ENCODE measurements at places on chromosomes 5 and 9. TPM values are rescaled to one million over a fixed set of nuclear protein-coding genes. Genes with fewer than 3 reads are reported as not detected.

DNA sequence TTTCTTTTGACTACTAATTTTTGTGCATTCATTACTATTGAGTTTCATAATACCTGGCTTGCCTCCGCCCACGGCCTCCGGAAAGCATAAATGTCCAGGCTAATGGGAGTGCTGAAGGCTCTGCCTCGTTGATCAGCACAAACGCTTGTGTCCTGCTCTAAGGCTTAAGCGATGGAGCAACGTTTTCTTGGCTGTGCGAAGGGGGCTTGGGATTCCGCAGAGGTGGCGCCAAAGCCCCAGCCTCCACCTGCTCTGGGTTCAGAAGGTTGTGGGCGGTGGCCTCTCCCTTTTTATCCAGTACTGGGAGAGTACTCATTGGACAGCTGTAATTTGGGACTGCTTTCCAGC, 19.7 kb downstream of the ANXA2R start:
- H3K27ac ChIP-seq, result peak overlapping the region; percentile 98
- DNase-seq, result no peak
- H3K27me3 ChIP-seq, result no peaks in the 10 kb centered on the region
- peaks cover 32% of the 10 kb centered on the region for H3K4me1 ChIP-seq

- peaks cover 42% of the 10 kb centered on the region for H3K4me1 ChIP-seq
- H3K27ac ChIP-seq, result no peak overlapping the region
- no peak overlapping the region for H3K4me3 ChIP-seq
- H3K27me3 ChIP-seq, result no peaks in the 10 kb centered on the region
- no peak for DNase-seq
- peaks cover 10% of the 10 kb centered on the region for H3K36me3 ChIP-seq
Measured at GRCh38 chr9:2040828-2041227, 25.7 kb downstream of the SMARCA2 start.

FAM174A gene
- total RNA-seq, result 7.8 TPM

DNA sequence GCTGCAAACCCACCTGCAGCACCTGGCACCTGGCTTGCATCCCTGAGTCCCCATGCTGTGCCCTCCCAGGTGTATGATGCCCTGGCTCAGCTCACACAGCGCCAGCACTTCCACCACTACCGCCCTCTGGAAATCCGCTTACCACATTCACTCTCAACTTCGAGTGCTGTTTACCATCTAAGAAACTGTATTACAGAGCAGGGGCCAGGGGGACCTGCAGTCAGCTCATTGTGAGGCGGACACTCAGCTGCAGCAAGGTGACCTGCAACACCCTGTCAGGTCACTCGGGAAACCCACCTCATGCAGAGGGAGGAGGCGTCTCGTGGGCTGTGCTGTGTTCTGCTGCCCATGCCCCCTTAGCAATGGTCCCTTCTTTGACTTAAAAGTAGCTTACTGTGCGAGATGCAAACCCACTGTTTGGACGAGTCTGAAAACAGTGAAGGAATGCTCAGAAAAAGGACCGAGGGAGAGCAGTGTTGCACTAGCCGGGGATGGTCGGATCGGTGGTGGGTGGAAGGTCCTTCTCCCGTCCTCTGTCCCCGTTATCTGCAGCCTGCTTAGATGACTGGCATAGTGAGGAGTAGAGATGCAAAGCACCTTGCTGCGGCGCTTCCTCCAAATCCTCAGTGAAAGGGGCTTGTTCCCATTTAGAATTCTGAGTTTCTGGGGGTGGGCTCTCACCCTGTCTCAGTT, 55.2 kb upstream of the CTSL start:
- no peaks in the 10 kb centered on the region for H3K4me1 ChIP-seq
- H3K4me3 ChIP-seq, result no peak overlapping the region
- H3K36me3 ChIP-seq, result peaks cover 5% of the 10 kb centered on the region
- no peak for DNase-seq
- H3K27me3 ChIP-seq, result no peaks in the 10 kb centered on the region

- no peaks in the 10 kb centered on the region for H3K36me3 ChIP-seq
- DNase-seq, result no peak
- no peak overlapping the region for H3K27ac ChIP-seq
- no peaks in the 10 kb centered on the region for H3K27me3 ChIP-seq
- H3K4me1 ChIP-seq, result no peaks in the 10 kb centered on the region
Measured at GRCh38 chr9:9100070-9100469, 1300.5 kb upstream of the DMAC1 start.

MARCHF11 gene
- not detected for total RNA-seq

DNA sequence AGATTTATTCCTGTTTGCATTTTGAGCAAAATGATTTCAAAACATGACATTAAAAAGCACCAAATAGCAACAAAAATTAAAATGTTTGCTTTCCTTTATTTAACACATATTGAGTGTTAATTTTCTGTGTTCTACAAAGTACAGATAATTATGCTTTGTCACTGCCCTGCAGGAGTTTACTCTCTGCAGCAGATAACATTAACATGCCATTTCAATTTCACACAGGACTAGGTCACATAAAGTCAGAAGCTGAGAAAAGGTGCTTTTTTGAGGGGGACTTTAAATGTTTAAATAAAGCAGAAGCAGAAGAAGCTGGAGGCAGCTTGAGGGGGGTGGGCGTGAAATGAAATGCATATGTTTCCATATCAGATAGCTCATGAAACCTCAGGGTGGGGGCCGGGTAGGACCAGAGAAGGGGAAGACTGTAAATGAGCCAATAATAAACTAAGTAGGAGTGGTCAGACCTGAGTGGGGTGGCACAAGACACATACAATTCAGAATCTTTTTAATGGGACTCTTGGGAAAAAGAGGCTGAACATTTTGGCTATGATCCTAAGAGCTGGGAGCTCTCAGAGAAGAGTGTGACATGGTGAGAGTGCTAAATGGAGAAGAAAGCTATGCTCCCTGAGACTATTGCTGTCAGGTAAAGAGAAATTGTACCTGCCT, 387.5 kb downstream of the FAM170A start:
- H3K27ac ChIP-seq, result no peak overlapping the region
- DNase-seq, result no peak
- no peak overlapping the region for H3K4me3 ChIP-seq
- no peaks in the 10 kb centered on the region for H3K4me1 ChIP-seq
- H3K27me3 ChIP-seq, result peaks cover 7% of the 10 kb centered on the region
- no peaks in the 10 kb centered on the region for H3K36me3 ChIP-seq

ZNF879 gene
- total RNA-seq, result 2.6 TPM
